ENCODE measurements at places on chromosomes 12 and 14. TPM values are rescaled to one million over a fixed set of nuclear protein-coding genes. Genes with fewer than 3 reads are reported as not detected.

GRCh38 chr14:100091386-100091785 is 26.2 kb downstream of the EVL start:
- no peak for DNase-seq

FBXO33 gene
- total RNA-seq = 9.9 TPM

- DNase-seq = no peak
Measured at GRCh38 chr14:21278632-21279031, 1.3 kb upstream of the RPGRIP1 start.

LYZ gene
- total RNA-seq = not detected

MYF6 gene
- not detected for total RNA-seq

GRCh38 chr12:69428351-69429073 is 41.7 kb upstream of the FRS2 start:
- DNase-seq = no peak

DNA sequence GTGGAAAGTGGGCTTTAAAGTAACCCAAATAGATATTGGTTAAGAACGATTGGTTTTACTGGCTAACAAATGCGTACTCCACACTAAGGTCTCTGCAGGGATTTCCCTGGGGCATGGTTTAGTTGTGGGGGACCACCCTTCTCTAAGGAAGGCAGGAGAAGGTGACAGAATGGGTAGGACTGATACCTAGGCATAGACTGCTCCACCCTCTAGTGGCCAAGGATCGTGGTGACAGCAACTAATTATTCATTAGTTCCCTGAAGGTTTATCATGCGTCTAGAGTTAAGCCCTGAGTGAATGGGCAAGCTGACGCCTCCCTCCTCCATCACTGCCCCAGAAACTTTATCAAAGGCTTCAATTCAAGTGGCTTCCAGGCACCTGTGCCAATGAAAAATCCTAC is 9.1 kb downstream of the FAM181A start:
- DNase-seq = no peak

OR4K13 gene
- total RNA-seq = not detected

DNA sequence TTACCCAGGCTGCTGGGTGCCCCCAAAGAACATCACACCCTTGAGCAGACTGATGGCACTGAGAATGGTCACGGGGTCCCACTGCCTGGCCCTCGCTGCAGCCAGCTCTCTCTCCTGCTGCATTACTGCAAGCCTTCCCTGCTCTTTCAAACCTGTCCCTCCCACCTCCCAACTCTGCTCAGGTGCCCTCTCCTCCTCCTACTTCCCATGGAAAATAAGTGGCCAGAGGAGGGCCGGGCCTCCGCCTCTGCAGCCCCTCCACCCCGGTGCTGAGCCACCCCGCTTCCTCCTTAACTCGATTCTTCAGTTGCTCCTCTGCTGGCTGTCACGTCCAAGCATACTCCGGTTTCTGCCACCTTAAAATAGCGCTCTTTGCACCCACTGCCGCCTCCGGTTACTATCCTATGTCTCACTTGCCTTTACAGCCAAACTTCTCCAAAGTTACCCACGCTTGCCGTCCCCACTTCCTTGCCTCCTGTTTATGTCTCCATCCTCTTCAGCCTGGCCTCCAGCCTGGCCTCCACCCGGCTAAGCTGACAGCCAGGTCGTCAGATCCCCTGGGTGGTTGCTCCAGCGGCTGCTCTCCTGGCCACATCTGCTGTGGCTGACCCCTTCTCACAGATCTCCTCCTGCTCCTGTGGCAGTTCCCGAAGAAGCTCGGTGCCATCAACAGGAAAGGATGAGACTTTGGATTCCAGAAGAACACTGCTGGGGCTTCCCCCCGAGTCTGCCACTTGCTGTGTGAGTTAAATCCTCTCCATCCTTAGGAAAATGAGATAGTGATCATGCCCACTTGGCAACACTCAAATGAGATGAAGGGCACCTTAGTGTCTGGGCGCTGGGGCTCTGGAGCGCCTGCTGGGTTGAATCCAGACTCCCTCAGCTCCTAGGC is 7.7 kb downstream of the SMIM41 start:
- DNase-seq = no peak

DNA sequence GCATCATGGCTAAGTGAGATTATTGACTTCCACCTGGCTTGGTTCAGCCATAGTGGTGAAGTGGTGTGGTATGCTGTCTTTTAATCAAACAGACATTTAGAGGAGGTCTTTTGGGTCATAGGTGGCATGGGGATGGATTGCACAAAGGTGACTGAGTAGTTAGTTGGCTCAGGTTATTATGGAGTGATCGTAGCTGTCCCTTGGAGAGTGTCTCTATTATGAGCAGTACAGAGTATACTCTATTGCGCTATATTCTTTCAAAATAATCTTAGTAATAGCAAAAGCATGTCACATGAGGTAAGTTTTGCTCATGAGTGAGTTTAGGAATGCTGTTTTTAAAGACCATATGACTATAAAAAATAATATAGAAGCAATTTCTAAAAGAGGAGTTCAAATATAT is 60.4 kb downstream of the RASSF8 start:
- no peak for DNase-seq

- DNase-seq = peak; percentile 33
Measured at GRCh38 chr14:34693228-34693939, 21.0 kb downstream of the CFL2 start.

DNA sequence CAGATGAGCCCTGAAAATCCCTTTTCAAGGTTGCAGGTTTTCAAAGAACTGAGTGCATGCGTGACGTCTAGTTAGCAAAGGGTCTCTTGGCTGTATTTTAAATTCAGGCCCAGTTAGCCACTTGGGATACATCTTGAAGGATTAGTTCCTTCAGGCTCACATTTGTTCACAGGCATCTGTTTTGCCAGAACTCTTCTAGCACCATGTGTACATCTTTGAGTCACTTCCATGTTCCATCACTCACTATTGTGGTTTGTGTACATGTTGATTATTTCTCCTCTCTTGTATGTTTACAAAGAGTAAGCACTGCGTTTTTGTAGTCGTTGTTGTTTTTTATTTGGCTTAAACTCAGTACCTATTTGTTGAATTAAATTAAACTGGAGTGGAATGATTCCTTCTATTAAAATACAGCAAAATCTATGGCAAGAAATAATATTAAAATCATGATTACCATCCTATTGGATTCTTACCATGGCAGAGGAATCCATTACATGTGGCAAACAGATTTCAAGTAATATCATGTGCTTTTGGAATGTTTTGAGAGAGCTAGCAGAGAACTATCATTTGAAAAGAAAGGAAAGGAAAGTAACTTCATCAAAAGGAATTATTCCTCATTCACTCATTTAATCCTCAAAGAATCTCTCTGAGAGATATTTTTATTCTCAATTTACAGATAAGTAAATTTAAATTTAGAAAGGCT is 438.9 kb upstream of the FAR2 start:
- no peak for DNase-seq

RASAL1 gene
- total RNA-seq = 0.07 TPM

GRCh38 chr12:93994721-93995120 is 153.7 kb upstream of the PLXNC1 start:
- DNase-seq = no peak

DNA sequence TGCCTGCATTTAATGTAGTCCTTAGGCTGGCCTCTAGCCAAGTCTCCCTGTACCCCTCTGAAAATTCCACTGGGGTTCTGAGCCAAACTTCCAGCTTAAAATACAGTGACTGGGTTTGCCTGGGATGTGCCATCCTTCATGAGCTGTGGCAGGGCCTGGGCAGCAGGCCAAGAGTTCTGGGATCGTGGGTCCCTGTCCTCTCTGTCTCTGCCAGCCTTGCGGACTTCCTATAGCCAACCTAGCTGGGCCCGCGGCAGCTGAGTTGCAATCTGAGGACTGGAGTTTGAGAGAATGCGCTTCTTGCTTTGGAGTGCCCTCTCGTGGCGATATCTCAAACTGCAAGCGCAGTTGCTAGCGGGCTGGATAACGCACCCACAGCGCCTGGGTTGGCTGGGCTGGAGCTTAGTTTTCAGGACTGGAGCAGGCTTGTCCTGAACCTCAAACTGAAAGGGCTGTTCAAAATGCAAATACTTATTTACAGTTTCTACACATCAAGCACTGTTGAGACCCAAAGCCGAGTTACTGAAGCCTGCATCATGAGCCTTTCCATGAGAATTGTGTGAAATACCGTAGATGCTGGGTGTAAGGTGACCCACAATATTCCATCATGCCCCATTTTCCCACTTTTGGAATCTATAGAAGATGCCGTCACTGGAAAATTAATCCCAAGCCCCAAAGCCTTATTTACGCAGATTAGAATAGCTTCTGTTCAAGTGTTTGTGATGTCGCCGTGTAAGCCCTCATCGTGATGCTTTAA is 7.3 kb upstream of the IFI27L2 start:
- peak; percentile 31 for DNase-seq

DNA sequence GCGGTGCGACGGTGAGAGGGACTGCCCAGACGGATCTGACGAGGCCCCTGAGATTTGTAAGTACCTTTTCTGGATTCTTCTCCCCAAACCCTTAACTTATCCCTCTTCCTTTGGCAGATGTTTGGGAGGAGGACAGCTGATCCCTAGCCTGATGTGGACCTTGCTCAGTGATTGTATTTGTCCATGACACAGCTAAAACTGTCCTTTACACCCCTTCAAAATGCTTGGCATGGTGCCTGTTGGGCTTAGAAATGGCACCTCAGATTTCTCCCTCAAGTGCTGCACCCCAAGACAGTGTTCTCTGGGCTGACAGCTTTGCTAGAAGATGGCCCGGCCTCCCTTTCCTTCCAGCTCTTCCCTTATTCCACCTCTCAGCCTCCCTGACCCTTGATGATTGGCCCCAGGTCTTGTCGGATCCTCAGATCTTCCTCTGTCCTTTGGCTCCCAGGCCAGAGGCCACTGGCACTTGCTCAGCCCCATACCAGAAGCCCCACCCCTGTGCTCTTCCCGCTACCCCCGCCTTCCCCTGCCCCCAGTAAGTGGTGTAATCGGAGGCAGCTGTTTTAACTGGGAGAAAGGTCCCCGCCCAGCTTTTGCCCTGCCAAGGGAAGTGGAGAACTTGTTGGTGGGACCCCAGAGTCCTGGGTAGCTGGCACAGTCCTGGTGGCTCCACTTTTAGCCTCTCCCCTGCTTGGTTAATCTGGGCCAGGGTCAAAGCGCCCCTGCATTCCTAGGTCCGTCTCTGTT is 8.7 kb downstream of the LRP1-AS start:
- DNase-seq = no peak

GRCh38 chr12:66140731-66141130 is 10.2 kb upstream of the LLPH start:
- no peak for DNase-seq

ALG10B gene
- total RNA-seq = 4.0 TPM

DNA sequence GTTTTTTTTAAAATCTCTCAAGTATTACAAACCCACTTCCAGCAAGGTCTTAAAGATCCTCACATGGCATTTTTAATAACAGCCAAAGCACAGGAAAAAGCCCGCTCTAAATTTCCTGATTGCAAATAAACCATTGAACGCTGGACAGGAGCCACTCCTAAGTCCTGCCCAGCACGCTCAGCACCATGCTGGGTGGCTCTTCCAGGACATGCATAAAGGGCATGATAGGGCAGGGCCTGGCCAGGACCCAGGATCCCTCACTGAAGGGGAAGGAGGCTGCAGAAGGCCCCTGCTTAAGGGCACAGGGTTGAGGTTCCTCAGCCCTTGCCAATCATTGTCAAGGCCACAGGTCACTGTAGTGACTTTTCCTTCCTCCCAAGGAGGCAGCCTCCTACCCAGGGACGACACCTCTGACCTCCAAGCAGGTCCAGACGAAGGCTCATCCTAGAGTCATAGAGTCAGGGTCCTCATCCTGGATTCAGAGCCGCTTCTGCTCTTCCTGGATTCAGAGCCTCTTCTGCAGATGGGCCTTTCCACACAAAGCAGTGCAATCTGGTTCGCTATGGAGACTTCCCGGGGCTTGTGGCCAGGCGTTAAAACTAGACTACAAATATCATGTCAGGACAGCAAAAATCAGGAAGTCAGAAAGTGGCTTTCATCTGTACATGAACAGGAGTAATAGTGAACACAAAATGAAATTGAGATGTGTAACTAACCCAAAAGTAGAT is 123.8 kb downstream of the GCH1 start:
- no peak for DNase-seq

DNA sequence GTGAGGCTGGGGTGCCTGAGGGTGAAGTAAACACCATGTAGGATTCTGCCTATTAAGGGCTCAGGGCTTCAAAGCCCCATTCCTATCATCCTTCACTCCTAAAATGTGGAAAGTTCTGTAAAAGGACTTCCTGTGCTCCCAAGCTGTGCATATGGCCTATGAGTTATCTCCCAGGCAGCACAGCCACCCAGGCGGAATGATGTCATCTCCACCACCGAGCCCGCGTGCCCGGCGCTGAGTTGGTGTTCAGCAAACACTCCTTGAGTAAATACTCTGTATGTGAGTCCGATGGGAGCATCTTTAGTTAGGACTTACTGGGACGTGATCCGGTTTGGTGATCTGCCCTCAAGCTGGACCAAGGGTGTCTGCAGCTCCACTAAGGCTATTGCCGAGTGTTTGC is 437.3 kb downstream of the MED13L start:
- no peak for DNase-seq

MANSC4 gene
- total RNA-seq = 0.25 TPM

DEPDC4 gene
- 2.5 TPM for total RNA-seq

LRCOL1 gene
- not detected for total RNA-seq

ZBTB42 gene
- 2.3 TPM for total RNA-seq

- no peak for DNase-seq
Measured at GRCh38 chr14:90556012-90556477, 159.2 kb downstream of the CALM1 start.

- peak; percentile 72 for DNase-seq
Measured at GRCh38 chr12:49428793-49429192, 61.5 kb downstream of the SPATS2 start.

CFAP54 gene
- total RNA-seq = 0.78 TPM

GRCh38 chr14:95328729-95329503 is 9.2 kb upstream of the CLMN start:
- DNase-seq = no peak

HSPB8 gene
- total RNA-seq = 0.46 TPM

DNA sequence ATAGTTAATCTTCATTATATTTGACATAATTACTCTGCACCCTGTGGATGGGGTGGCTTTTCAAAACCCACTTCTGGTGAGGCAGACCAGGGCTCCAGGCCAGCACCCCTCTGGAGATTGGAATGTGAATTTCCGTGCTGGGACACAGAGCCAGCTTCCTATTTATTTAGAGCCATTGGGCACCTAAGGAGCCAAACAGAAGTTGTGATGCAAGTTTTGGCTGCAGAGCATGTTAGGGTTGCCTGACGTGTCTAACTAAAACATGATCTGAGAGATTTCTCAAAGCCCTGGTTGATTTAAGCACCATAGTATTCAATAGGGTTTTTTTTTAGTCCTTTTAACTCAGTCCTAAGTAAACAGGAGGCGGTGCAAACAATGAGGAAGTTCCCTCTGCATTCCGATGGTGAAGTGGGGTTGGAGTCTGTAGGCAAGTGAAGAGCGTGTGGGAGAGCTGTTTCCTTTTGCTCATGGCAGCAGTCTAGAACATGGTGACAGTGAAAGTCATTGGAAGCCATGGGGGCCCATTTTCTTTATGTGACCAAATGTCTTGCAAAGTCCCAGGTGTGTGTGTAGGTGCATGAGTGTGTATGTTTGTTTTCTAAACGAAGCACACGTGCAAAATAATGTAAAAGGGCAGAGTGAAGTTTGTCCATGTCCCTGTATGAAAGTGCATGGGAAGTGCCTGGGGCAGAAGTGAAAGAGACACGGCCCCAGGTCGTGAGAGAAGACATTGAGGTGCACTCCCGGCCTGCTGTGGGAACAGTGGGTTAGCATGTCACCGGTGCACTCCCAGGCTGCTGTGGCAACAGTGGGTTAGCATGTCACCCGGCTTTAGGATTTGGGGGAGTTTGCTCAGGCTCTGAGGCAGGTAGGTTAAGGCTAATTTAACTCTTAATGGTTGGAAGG is 117.7 kb downstream of the PRKCH start:
- peak; percentile 60 for DNase-seq
